ENCODE measurements at places on chromosomes 1 and 21. TPM values are rescaled to one million over a fixed set of nuclear protein-coding genes. Genes with fewer than 3 reads are reported as not detected.

- no peak for DNase-seq
Measured at GRCh38 chr1:170885551-170885950, 49.8 kb upstream of the MROH9 start.

DNA sequence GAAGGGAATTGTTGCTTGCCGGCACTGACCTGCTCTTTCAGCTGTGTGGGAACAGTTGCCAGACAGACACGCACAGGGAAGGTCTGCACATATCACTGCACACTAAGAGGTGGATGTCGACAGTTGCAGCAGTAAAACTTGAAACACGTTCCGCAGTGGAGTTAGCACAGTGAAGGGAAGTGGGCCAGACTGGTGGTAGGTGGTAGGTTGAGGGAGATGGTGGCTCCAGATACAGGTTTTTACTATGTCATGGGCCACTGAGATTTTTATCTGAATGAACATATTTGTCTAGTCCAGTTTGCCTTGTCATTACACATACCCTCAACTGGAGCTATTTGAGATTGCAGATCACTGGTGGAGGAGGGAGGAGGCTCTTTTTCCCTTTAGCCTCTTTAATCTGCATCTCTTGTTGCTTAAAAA lies 13.5 kb downstream of the MRPS6 start:
- no peak for DNase-seq

- DNase-seq, result no peak
Measured at GRCh38 chr1:154199563-154199879, 6.6 kb downstream of the CFAP141 start.

DNA sequence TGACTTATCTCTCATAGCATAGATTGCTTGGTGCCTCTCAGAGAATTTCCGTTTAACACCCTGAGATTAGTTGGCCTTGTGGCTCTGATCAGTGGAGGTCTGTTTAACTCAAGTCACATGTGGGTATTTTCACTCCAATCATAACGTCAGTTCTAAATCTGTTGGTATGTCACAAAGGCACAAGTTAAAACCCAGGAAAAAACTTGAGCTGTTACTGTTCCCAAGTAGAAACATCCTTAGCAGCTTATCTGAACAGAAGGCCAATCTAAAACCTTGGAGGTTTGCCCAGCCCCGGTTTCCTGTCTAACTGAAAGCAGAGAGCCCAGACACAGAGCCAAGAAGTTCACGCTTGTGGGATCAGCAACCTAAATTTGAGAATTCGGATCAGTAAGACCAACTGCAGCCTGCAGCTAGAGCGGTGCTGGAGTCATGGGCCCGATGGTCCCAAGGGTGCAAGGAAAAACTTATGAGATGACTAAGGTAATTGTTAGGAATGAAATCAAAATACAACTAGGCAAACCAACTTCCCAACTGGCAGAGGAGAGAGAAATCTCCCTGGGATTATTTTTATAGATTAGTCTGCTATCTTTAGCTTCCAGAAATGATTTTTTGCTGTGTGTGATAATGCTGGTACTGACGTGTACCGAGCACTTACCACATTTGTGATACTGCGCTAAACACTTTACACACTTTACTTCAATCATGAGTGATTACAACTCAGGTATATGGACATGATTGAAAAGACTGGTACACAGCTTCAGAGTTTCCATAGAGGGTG lies 90.2 kb upstream of the C1orf21 start:
- peak; percentile 86 for DNase-seq

GRCh38 chr1:26328597-26328996 lies 10.8 kb downstream of the CD52 start:
- no peak for DNase-seq

DNA sequence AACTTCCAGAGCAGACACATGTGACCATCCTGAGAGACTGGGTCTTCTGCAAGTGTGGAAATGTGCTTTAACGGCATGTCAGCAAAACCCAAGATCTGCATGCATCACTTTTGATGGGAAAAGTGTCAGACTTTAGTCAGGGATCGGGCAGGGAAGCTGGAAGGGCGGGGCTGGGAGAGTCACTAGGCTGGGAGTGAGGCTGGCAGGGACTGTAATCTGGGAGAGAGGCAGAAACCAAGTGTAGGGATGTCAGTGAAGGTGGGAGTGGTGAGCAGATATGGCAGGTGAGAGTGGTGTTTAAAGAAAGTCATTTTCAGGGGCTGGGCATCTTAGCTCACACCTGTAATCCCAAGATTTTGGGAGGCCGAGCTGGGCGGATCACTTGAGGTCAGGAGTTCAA lies 11.3 kb downstream of the CDA start:
- DNase-seq, result no peak

- DNase-seq, result peak; percentile 82
Measured at GRCh38 chr21:31145274-31145673, 107.0 kb upstream of the KRTAP19-8 start.

DNA sequence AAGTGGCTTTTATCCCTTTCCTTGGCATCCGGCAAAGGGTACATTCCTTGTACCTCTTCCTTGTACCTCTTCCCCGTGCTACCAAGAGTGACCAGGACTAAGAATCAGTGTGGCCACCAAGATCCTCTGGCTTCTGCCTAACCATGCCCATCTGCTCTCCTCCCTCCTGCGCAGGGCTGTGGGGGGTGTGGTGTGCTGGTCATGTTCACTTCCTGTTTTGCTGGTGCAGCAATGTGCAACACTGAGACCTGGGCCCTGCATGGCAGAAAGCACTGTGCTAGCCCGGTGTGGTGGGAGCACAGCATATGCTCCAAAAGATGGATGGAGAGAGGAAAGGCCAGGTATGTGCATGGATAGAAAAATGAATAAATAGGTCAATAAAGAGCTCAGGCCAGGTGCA lies 33.3 kb upstream of the TENT5C start:
- DNase-seq, result no peak

DNA sequence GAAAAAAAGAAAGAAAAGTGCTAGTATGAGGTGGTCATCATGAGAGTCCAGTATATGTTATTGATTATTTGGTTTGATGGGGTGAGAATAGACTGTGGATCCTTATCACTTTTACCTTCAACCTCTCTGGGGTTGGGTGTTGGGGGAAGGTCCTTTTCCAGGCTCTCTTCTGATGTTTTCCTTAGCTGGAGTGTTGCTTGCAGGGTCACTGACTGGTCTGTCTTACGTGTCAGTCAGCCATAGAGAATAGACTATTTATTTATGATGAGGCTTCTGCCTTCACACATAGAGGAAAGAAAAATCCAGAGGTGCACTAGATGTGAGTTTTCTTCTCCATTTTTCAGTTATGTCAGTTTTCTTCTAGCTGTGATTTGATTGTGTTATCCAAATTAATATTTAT lies 36.5 kb downstream of the MAP3K21 start:
- no peak for DNase-seq

DNA sequence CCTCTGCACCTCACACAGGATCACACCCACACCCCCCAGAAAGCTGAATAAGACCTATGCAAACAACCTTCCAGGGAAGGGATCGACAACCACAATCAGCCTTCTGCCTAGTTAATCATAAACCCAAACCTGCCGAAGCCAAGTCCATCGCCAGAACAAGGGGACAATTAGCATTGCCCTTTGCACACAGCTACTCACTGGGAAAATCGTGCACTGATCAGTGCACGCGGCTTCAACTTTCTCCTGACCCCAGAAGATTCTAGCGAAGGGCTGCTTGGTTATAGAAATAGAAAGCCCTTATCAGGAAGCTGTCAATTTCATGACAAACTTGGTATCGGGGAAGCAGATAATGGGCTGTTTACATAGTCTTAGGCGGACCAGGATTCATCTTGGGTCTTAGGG lies 29.5 kb downstream of the RUNX1 start:
- no peak for DNase-seq

- DNase-seq, result peak; percentile 71
Measured at GRCh38 chr1:156706657-156707416, 1.5 kb upstream of the CRABP2 start.

DNA sequence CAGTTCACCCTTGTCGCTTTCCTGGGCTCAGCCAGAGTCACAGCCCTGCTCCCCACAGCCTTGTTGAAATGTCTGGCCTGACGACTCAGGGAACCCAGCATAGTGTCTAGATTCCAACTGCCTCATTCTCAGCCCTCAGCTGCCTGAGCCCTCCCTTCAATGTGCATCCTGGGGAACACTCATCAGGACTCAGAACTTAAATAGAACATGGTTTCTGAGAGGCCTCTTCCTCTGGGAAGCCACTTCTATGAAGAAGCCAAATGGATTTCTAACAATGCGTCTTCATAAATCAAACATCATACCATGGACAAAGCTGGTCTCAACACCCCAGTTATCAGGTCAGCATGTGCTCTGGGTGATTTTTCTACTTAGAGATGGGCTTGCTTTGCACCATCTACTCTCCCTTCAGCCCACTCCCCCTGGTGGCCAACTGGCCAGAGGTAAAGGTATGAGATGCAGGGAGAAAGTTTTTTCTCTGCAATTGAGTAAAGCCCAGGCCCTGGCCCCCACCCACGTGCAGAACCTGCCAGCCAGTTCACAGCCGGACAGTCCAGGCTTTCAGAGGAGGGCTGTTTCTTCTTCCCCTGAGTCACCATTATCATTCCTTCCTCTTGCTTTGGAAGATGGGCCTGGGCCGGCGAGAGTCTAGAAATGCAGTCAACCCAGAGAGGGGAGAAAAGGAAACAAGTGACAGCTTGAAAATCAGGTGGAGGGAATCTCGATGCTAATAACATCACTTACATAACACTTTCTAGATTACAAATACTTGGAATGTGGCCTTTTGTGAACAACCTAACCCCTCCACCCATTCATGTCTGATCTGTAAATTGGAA lies 32.1 kb downstream of the CD244 start:
- peak; percentile 32 for DNase-seq

DNA sequence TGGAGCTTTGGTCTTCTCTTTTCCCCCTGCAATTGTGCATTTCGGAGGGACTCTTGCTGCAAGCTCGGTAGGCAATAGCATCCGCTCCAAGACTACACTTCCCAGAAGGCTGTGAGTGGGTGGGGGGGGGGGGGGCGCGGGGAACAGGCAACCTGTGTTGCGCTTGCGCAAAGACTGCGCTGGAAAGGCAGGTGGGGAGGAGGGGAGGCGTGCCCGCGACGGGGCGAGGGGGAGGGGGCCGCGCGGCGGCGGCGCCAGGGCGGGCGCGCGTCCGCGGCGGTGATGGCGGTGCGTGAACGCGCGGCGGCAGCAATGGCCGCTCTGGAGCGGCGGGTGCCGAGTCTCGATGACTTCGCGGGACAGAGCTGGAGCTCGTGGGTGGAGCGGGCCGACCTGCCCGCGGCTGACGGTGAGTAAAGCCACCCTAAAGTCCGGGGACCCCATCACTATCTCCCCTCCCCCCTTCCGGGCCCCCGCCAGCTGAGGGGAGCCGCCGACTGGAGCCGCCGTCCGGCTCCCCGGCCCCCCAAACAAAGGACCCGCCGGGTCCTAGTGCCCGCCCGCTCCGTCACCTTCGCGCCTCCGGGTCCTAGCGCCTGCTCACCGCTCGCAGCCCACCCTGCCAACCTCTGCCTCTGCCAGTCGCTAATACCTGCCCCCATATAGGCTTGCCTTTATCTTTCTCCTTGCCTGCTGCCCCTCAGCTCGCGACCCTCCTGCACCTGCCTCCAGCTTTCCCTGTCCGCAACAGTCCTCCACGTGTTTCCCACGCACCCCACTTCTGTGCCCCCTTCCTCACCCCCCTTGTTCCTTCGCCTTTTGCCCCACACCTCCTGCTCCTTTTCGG lies at the start of gene ATXN7L2:
ATXN7L2 (plus strand) TSS at position 234 of the 847 bp plus-strand sequence; CDS start at position 283, 49 bp downstream.
- DNase-seq, result peak; percentile 90

DNA sequence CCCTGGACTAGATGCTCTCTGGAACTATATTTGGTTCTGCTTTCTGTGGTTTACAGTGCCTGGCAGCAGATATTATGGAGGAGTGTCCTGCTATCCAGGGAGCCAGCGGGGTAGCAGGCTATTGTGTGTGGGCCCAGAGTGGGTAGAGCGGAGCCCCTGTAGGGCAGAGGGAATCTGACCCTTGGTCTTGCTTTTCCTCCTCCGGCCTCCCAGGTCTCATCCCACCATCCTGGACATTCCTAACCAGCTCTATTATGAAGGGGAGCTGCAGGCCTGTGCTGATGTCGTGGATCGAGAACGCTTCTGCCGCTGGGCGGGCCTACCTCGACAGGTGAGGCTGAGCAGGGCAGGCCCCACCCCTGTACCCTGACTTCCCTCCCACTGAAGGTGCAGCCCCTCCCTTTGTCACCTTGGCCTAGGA lies 9.1 kb downstream of the RHOC start:
- DNase-seq, result no peak

- peak; percentile 20 for DNase-seq
Measured at GRCh38 chr1:58619286-58620054, 42.4 kb upstream of the TACSTD2 start.

GRCh38 chr21:16022921-16023320 lies 293.1 kb downstream of the USP25 start:
- DNase-seq, result no peak

DNA sequence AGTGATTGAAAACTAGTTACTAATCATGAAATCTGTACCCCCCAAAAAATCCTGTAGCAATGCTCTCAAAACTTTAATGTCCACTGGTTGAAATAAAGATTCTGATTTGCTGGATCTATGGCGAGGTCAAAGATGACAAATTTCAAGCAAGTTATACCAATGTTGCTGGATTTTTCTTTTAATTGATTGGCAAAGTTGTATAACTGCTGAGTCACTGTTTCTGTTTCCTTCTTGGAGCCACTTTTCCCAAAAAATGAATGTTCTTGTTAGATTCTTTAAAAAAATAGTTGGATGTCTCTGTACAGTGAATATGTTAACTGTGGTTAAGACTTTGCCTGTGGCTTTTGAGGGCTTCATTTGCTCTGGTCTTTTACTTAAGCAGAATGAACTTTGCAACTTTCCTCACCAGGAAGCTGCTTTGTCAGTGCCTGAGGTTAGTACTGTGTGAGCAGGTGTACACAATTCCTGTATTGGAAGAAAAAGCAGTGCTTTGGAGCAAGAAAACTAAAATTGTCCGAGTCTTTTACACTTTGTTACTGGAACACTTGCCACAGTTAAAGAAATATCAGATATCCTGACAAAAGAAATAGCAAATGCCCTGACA lies 1211.9 kb downstream of the MRPL39 start:
- DNase-seq, result no peak

DNA sequence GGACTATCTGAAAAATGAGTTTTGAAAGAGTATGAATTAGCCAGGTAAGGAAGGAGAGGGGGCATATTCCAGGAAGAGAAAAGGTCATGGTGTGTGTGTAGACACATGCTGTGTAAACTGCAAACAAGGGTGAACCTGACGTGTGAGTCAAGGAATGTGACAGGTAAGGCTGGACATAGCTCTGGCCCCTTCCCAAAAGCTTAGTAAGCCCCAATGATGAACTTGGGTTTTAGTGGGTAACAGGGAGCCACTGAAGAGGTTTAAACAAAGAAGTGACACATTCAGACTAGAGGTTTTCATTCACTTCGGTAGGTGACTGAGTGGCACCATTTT lies 36.7 kb downstream of the EGLN1 start:
- no peak for DNase-seq

GRCh38 chr1:92709738-92710137 lies 75.2 kb downstream of the EVI5 start:
- peak; percentile 1 for DNase-seq

The ZNF670 gene
- polyA plus RNA-seq, result 5.3 TPM

The CDKN2C gene
- polyA plus RNA-seq, result 26.0 TPM

The OR2T2 gene
- polyA plus RNA-seq, result not detected

The CYP4Z1 gene
- 0.26 TPM for polyA plus RNA-seq

The MRPS21 gene
- polyA plus RNA-seq, result 57.9 TPM

The C1orf216 gene
- 12.6 TPM for polyA plus RNA-seq

The HEYL gene
- polyA plus RNA-seq, result 24.7 TPM

The VTCN1 gene
- polyA plus RNA-seq, result 0.28 TPM

The DNM3 gene
- polyA plus RNA-seq, result 5.2 TPM

The GBP3 gene
- 12.2 TPM for polyA plus RNA-seq

The AMY1C gene
- polyA plus RNA-seq, result 7.8 TPM
